ENCODE measurements at places on chromosomes 4 and X.

- DNase-seq = no peak
Observed at GRCh38 chr4:109334129-109335105, 32.0 kb upstream of the COL25A1 start.

DNA sequence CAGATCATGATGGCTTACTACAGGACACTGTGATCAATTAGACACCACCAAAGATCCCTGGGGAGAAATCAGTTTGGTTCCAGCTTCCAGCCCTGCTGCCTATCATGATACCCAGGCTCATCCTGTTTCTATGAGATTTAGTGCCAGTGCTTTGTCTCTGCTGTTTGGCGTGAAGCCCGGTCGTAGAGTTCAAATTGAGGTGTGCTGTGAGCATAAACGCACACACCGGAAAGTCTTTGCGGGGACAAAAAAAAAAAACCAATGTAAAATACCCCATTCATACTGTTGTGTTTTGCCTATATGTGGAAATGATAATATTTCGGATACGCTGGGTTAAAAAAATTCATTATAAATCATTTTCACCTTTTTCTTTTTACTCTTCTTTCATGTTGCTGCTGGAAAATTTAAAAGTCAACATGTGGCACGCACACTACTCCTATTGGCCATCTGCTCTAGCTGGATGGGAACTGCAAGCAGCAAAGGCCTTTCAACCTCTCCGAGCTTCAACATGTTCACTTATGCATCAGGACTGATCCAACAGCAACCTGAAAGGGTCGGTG is 607 bp upstream of the DKC1 start:
- no peak for DNase-seq

DNA sequence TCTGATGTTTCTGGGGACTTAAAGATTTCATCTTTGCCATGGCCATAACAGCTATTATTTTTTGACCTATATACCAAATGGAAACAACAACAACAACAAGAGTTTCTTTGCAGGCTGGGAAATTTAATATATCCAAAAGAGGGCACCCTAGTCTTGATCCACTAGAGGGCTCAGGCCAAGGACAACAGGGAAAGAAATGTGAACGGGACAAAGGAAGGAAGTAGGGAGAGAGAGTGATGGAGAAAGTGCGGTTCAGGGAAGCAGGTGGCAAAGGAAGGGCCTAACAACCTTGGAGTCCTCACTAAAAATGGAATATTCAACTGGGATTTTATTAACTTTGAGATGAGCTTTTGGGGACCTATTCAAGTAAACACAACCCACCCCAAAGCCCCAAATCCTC is 67.8 kb upstream of the SCML1 start:
- no peak for DNase-seq

DNA sequence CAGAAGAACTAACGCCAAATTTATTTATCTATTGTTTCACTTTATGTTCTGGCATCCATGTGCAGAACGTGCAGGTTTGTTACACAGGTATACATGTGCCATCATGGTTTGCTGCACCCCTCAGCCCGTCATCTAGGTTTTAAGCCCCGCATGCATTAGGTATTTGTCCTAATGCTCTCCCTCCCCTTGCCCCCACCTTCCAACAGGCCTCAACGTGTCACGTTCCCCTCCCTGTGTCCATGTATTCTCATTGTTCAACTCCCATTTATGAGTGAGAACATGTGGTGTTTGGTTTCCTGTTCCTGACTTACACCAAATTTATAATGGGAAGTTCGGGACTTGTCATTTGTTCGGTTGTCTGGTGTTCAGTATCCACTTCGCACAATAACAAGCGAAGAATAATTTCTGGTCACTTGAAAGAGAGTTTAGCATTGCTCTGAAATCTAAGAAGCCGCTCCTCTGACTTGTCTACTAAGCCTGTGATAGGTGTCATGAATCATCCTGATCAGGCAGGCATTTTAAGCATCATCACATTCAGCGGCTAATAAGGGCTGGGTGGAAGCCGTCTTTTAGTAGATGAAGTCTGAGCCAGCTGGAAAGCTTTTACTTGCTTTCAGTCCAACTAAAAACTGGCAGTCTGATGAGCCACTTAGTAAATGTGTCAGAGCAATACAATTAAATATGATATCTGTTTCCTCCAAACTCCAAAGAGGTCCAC is 1065.7 kb upstream of the PABPC4L start:
- DNase-seq = no peak

DNA sequence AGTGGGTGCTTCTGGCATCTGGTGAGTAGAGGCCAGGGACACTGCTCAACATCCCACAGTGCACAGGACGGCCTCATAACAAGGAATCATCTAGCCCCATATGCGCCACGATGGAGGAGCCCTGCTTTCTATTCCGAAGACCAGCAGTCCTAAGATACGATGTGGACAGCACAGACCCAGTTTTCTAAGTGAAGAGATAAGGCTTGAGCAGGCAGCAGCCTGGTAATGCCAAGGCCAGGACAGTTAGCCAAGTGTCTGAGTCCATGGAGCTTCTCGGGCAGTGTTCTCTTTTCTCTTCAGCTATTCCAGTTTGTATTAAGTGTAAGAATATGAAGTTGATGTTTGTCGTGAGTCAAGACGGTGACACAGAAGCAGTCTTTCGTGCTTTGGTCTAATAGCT is 112.7 kb downstream of the TBL1X start:
- DNase-seq = no peak

DNA sequence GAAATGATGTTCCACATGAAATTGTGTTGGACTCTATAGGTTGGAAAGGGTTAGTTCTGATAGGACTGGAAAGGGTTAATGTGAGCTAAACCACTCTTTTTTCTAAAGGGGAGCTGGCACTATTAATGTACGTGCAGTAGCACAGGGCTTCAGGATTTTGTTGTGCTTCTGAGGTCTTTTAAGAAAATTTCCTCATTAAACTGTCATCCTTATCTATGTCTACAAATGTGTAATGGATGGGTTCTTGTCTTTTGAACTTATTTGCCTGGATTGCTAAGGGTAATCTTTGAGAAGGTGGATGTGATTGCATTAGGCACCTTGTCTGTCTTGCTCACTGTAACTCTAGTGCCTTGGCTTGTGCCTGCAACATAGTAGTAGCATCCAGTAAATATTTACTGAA is 106.0 kb upstream of the SLC4A4 start:
- no peak for DNase-seq

GRCh38 chr4:121069430-121069829 is 2.9 kb downstream of the NDNF start:
- DNase-seq = no peak

- no peak for DNase-seq
Observed at GRCh38 chr4:147578051-147578476, 39.1 kb upstream of the TMEM184C start.

DNA sequence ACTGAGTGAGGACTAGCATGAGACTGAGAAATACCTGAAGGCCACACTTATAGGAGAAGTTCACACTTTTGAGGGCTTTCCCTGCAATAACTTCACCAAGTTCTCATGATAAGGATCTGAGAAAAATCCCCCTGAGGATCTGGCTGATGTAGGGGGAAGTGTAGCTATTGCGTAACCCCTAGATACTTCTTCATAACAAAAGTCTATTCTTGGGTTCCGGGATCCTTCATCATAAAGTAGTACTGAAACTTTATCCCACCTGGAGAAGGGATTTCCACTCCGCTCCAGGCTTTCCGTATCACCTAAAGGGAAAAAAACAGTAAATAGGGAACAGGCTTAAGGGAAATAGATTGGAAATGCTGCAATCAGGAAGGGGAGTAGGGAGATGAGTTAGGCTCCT is 13.3 kb downstream of the USP27X start:
- DNase-seq = no peak

GRCh38 chr4:68817386-68817785 is 1.6 kb downstream of the UGT2B10 start:
- DNase-seq = no peak

GRCh38 chr4:14742054-14742453 is 260.2 kb upstream of the CPEB2 start:
- no peak for DNase-seq

GRCh38 chr4:121873604-121874003 is 3.3 kb upstream of the BBS7 start:
- DNase-seq = no peak

- no peak for DNase-seq
Observed at GRCh38 chrX:30714138-30714537, 60.9 kb downstream of the GK start.

DNA sequence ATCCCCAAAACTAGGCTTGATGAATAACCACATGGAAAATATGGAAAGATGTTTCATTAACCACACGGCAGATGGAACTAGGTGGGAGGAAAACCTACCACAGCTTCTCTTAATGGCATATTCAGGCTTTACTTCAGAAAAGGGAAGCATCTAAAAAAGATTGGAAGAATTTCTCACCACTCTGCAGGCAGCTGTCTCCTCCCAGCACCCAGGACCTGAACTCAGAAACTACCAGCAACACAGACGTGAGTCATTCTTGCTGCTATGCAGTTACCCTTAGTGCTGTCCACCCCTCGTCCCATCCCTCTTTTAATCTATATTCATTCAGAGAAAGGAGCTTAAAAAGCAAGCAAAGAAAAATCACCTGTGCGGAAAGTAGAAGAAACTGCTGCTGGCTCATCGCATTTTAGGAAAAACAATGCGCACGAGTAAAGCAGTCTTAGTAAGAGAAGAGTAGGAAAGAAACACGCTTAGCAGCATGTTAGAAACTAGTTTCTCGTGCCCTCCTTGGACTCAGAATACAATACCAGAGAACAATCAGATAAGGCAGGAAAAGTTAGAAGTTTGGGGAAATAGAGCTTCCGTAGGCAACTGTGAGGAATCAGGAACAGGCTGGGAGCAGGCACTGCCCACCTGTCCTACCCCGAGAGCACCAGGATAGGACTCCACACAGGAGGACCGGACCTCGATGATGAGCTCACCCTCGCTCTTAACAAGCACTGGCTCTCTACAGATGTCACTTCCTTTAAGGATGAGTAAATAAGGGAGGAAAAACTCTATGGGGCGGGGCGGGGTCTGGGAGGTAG is 48.1 kb upstream of the ENPP6 start:
- DNase-seq = no peak

GRCh38 chr4:151690164-151690870 is 70.5 kb downstream of the GATB start:
- no peak for DNase-seq

GRCh38 chr4:122917731-122918130 is 4.7 kb downstream of the NUDT6 start:
- DNase-seq = no peak

DNA sequence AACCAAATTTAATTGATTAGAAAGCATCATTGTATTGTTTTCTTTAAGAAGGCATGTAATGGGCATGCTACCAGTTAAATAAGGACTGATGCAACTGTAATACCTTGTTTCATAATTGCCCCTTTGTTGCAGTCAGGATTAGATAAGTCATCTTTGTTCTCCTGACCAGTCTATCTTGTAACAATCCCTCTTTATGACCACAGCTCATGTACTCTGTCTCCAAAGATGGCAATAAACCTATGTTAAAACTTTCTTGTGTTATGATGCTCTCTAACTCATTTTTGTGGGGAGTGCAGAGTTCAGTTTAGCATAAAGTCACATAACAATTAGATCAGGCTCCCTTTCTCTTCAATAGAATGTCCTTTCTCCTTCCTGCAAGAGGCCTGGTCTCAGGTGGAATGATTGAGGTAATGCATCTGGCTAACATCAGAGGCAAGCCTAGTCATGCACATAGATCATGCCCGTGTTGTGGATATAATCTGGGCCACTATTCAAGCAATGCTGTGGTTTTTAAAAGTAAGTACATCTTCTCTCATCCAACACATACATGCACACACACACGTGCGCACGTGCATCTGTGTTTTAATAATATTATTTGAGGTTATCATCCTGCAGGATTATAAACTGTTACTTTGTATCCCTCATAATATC is 45.6 kb downstream of the TMEM154 start:
- no peak for DNase-seq

- no peak for DNase-seq
Observed at GRCh38 chr4:182555997-182556418, 312.8 kb downstream of the TENM3 start.

DNA sequence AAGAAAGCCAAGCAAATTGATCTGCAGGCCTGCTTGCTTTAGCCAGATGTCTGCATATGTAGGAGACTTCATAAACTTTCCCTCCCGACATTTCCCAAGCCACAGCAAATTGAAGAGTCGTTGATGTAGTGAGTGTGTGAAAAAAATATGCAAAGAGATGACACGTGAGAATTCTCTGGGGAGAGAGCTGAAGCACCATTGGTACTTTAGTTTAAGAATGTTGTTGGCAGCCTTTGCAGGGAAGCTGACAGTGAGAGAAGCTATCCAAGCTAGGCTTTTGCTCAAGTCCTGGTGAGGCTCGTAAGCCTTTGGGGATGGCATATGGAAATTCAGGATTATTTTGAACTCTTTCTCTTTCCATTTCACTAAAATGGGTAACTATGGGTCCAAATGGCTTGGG is 87.5 kb downstream of the GLRA2 start:
- DNase-seq = no peak

DNA sequence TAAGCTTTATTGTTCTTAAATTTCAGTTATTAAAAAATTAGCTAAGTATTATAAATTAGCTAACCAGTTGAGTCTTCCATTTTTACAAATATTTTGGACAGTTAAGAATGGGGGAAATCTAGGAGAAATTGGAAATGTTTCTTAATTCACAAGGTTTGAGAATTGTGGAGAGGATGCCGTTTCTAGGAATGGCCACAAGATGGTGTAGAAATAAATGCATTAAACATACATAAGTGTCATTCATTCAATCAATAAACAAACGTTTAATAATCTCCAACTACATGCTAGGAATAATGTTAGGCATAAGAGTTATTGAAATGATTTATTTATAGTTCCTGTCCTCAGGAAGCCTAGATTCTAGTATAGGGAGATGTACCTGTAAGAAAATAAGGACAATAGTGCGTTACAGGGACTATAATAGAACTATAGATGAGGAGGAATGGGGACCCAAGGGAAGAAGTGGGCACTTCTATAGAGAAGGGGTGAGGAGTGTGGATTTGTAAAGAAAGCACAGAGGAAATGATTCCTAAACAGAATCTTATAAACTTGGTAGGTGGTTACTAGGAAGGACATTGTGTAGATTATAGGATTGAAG is 195.7 kb upstream of the ANK2 start:
- no peak for DNase-seq

GRCh38 chrX:64975491-64975890 is 759 bp downstream of the ZC4H2 start:
- peak; percentile 3 for DNase-seq

DNA sequence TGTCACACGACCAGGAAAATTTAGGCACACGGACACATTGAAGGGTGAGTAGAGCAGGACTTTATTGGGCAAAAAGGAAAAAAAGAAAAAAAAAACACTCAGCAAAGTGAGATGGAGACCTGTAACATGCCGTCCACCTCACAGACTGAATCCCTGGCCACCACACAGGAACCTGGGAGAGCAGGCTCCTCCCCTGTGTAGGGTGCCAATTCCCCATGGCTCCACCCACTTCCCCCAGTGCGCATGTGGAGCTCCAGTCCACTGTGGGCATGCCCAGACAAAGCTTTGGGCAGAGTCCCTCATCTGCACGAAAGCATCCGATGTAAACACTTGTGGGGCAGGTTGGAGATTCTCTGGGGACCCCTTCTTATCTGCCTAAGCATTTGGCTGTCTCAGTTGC is 23.6 kb upstream of the CBR4 start:
- no peak for DNase-seq

GRCh38 chrX:2859197-2859797 is 30.6 kb downstream of the GYG2 start:
- no peak for DNase-seq
